ENCODE measurements at places on chromosomes 16 and 17.

DNA sequence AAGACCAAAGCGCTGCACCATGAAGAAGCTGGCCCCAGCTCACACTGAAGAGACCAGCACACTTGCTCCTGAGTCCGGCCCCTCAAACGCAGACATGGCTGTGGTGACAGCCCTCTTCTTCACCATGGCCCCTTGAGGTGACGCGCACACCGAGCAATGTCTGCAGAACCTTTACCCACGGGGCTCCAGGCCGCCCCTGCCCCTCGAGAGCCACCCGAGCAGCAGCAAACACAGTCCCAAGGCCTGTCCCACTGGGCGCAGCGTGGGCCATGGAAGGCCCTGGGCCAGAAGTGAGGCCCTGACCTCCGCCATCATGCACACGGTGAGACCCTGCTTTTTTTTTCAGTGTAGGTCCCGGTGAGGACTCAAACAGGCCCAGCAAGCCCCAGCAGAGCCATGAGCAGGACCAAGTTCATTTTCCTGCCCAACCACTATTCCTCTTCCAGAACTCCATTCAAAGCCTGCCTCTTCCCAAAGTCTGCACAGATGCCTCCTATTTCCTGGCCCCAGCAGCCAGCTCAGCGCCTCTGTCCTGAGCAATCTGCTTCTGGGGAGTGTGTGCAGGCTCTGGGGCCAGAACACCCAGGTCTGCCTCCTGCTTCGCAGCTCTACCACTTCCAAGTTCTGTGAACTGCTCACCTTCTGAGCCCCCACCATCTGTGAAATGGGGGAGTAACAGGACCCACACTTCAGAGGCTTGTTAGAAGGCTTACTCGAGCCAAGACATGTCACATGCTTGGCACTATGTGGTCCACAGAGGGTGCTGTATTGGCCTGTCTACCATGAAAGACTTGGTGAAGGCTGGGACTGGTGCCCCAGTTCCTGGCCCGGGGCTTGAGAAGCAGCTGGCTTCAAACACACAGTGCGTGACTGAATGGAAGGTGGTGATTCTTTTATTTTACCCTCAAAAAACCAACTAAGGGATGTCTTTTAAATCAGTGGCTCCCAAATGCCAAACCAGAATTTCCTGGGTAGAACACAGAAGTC lies 35.7 kb upstream of the GSG1L start:
- no peak for DNase-seq

DNA sequence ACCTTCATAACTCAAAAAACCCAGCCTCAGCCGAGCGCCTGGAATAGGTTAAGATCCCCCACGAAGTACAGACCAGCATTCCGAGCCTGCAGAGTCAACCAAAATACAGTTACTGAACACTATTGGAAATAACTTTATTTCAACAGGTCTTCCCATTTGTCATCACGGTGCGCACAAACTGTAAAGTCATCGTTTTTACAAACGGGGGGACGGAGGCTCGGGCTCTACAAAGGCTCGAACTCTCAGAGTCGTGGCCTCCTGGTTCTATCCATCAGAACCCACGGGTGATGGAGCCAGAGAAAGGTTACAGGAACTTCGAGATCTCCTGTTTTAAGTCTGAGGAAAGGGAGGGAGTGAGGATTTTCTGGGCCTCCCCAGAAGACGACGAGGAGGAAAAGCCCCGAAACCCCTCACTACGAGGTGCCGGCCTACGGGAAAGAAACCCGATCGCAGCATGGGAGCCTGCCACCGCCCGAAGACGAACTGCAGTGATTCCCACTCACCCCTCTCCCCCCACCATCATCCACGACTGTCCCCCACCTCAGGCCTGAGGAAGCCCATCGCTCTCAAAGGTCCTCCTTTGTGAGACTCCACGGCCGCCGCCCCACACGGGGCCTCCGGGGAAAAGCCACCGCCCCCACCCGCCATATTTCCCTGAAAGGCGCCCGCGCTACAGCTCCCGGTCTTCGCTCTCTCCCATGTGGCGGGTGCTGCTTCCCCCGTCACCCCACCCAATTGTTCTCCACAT lies 917 bp downstream of the YWHAE start:
- DNase-seq, result no peak

DNA sequence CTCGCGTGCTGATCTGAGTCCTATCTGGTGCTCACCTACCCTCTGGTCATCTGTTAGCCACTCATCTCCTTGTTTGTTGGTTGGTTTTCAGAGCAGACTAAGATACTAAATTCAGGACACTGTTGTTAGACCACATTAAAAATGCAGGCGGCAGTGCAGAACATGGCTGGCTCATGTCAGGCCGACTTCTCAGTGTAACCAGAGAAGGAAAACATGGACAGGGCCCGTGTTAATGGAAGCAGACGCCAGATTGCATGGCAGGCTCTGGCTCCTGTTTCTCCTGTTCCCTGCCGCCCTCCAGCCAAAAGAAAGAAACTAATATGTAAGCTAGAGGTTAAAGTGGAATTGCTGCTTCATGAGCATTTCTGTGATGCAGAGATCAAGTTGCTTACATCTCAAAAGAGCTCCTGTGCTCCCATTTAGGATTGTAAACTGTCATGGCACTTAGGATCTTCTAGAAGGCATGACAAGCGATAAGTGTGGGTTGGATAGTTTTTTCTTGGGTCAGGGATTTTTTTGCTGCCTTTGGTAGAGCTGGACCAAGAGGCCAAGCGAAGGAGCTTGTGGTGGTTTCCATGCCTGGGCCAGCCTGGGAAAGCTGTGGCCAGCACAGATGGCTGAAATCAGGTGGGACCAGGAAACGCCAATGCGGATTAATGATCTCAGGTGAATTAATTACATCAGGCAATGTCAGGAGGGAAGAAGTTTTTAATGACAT lies 56.1 kb downstream of the YPEL2 start:
- peak; percentile 56 for DNase-seq

DNA sequence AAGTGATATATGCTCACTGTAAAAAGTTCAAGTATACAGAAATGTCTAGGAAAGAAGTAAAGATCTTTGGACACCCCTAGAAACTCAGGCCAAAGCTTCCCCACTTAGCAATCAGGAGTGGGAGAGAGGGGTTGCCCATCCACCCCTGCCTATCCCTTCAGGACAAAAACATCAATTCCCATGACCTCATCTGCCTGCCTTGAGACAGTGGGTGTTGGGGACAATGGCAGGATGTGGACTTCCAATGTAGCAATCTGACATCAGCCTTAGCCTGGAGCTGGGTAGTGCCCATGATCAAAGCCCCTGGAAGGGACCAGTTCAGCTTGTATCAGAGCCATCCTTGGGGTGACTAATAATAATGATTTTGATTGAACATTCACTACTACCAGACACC lies 18.1 kb downstream of the ITPRIPL2 start:
- no peak for DNase-seq

- no peak for DNase-seq
Measured at GRCh38 chr16:71594000-71594646, 17.2 kb upstream of the TAT start.

- DNase-seq, result no peak
Measured at GRCh38 chr16:80263848-80264694, 276.7 kb upstream of the DYNLRB2 start.

DNA sequence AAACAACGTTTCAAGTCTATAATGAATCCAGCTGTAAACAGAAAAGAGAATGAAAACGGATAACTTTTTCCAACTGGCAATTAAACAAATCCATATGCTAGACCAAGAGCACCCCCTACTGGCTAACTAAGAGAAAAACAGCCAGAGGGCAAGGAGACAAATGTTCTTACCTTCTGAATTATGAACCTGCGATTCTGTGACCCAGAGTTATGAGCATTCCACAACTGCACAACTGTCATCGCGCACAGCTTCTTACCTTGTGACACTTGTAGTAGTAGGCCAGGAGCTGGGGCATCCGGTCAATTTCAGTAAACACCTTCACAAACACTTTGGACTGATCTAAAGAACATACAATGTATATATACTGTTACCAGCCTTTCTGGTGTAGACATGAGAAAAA lies 18.6 kb downstream of the COG7 start:
- DNase-seq, result peak; percentile 33
